ENCODE measurements at places on chromosomes 3 and 15.

- no peak for DNase-seq
Observed at GRCh38 chr3:71966185-71966584, 181.2 kb upstream of the PROK2 start.

GRCh38 chr3:70856414-70857162 is 544.1 kb upstream of the MDFIC2 start:
- DNase-seq, result no peak

- no peak for DNase-seq
Observed at GRCh38 chr15:35496585-35496984, 49.4 kb downstream of the DPH6 start.

GRCh38 chr15:96349857-96350720 is 19.6 kb downstream of the NR2F2 start:
- no peak for DNase-seq

DNA sequence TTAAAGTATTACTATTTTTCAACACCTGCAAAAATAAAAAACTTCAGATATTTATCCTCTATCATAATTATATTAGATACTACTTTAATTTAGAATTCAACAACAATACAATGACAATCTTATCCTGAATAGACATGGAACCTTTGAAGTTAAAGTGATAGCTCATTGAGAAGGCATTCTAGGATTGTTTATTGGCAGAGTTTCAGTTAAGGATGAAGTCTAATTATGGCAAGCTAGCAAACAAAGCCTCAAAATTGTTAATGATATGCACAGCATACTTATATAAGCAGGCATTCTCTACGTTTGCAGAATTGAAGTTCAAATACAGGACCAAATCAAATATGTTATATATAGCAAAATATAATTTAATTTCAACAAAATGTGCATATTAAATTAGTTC is 91.2 kb upstream of the ABI3BP start:
- DNase-seq, result no peak

- DNase-seq, result no peak
Observed at GRCh38 chr3:50971487-50971924, 296.8 kb downstream of the DOCK3 start.

DNA sequence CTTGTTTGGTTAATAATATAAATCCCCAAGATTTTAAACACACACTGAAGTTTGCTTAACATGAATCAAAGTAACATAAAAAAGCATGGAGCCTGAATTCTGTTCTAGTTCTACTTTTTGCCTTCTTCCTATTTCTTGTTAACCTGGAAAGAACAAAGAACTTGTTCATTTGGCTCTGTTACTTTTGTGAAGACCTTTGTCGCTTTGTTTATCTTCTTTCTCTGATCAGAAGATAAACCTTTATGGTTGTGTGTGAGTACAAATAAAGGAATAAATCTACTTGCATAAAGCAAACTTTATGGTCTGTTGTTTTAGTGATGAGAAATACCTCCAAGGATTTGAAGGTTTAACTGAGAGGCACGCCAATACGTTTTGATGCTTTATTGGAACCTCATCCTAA is 210.1 kb upstream of the SATB1 start:
- no peak for DNase-seq

GRCh38 chr3:107816107-107816506 is 274.7 kb downstream of the CD47 start:
- DNase-seq, result no peak

DNA sequence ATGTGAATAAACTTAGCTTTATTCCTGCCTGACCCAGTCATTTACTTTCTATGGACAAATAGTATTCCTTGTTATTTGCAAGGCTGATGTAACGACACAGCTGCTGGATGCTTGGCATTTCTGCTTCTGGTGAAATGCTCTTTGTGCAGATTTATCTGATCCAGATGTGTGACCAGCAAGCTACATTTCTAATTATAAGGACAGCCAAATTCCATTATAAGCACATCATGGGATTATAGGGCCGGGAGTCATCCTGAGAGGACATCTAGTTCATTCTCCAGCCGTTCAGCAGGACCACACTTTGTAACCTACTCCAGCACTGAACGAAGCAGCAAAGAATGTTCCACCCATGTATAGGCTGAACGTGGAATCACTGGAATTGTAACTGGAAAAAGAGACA is 42.9 kb downstream of the FNDC3B start:
- no peak for DNase-seq

- DNase-seq, result no peak
Observed at GRCh38 chr15:86855307-86856291, 775.9 kb downstream of the AGBL1 start.

- no peak for DNase-seq
Observed at GRCh38 chr3:86634361-86634760, 356.6 kb downstream of the VGLL3 start.

GRCh38 chr3:179263134-179263533 is 12.2 kb upstream of the KCNMB3 start:
- peak; percentile 56 for DNase-seq

DNA sequence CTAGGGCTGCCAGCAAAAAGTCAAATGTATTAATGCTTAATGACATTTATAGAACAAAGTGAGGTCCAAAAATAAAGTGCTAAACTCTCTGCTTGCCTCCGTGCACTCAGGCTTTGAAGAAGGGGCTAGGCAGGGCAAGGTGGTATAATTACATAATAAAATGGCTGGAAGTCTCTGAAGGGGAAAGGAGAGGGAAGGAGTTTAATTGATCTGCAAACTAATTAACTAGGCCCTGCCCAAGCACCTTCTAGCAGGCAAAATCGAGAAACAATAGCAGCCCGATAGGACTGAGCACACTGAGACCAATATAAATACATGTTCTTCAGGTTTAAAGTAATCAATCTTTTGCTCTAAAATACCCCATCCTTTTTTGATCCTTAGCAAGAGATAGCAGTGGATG is 13.0 kb downstream of the DIS3L start:
- DNase-seq, result no peak

GRCh38 chr3:4508048-4508981 is 15.2 kb downstream of the ITPR1 start:
- no peak for DNase-seq

- no peak for DNase-seq
Observed at GRCh38 chr15:87080547-87080946, 1000.9 kb downstream of the AGBL1 start.

GRCh38 chr3:100614941-100615340 is 5.5 kb downstream of the ADGRG7 start:
- DNase-seq, result no peak

DNA sequence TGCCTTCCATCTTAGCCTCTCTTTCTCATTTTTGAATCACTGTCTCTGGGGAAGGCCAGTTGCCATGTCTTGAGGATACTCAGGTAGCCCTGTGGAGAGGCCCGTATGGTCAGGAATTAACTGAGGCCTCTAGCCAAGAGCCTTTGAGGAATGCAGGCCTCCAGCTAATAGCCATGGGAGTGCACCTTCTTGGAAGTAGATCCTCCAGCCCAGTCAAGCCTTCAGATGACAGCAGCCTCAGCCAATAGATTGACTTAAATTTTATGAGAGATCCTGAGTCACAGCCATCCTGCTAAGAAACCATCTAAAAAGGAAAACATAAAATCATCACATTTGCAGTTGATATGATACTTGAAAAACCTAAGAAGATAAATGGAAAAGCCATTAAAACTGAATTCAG is 112.5 kb upstream of the BNIP2 start:
- DNase-seq, result no peak

GRCh38 chr15:61935493-61935892 is 124.8 kb downstream of the VPS13C start:
- DNase-seq, result no peak

DNA sequence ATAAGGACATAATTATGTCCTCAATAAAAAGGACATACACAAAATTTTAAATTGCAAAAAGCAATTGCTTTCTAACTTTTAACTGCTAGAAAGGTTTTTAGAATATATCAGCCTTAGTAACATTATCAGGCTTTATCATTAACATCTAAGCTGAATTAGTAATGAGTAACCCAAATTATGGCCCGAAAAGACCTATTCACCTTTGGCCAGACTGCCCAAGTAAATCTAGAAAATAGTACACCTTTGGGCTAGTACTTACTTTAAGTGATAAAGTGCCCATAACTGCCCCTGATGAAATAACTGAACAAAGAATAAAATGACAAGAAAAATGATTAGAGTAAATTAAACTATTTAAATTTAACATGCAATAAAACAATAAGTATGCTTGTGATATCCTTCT is 117.2 kb downstream of the TBL1XR1 start:
- DNase-seq, result no peak

DNA sequence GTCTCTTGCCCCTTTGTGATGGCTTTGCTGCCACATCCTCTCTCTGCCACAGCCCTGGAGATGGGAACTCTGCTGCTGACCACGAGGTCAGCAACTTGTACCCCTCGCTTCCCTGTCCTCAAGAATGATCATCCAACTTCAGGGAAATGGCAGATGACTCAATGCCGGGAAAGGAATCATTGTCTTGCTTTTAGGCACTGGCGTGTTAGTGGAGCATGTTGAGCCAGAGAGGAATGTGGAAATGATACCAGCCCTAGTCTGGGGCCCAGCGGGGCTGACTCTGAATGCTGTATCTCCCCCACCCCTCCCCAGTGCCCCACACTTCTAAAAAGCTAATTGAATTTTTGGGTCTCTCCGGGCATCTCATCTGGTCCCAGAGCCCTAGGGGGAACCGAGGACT is 184.9 kb upstream of the BHLHE40 start:
- no peak for DNase-seq

GRCh38 chr3:11495948-11496557 is 147.7 kb downstream of the VGLL4 start:
- DNase-seq, result no peak

GRCh38 chr3:192684151-192684550 is 43.2 kb downstream of the FGF12 start:
- DNase-seq, result no peak

- no peak for DNase-seq
Observed at GRCh38 chr15:62211348-62211747, 46.3 kb upstream of the C2CD4B start.

DNA sequence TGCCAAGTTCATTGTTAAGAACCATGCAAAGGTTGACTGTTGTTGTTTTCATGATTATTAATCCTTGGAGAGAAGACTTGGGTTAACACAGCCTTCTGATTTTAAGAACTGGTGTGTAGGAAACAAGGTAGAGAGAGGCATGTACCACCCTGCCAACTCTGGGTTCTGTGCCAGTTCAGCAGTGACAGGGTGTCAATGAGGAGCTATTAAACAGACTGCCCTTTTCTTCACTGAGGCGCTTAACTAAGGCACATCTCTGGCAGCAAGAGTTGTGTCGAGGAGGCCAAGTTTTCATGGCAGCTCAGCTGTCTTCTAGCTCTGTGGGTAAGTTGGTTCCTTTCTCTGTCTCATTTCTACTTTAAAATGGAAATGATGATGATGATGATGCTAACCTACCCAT is 117.6 kb downstream of the FEZF2 start:
- peak; percentile 48 for DNase-seq

DNA sequence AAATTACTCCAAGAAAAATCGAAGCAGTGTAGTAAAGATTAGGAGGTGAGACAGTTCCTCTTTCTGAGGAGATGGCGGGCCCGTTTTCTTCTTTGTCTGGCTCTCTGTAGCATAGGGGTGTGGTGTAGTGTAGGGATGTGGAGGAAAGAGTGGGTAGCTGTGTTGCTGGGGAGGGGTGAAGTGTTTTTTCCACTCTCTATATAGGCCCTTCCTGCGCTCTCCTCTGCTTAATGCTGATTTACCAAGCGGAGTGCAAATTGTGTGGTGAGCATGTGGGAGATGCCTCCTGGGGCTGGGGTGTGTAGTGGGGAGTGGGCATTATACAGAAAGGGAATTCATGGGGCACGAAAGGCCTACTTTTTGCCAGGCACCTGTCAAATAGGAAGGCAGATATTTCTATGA is 94.9 kb downstream of the ST6GAL1 start:
- no peak for DNase-seq

DNA sequence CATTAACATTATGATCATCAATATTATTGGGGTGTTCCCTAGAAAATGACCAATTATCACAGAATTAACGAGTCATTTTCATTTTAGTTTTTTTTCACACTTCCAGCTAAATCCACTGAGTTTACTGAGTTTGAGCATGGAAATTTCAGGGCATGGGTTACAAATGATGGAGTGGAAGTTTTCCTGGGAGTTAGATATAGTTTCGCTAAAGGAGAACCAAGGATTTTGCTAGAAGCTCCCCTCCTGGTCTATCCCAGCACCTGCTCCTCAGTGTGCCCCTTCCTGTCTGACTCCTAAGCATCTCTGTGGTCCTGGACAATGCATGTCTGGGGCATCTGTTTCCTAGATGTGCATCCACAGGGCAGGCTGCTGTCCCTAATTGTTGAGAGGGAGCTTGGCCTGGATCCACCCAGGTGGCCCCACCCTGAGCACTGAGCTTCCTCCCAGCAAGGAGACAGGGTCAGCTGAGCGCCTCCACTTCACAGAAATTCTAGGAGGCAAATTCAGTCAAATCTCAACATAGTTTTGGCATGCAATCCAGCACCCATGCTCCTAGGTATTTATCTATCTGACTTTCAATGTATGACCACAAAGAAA is 102.3 kb upstream of the GOLGA6L6 start:
- no peak for DNase-seq

DNA sequence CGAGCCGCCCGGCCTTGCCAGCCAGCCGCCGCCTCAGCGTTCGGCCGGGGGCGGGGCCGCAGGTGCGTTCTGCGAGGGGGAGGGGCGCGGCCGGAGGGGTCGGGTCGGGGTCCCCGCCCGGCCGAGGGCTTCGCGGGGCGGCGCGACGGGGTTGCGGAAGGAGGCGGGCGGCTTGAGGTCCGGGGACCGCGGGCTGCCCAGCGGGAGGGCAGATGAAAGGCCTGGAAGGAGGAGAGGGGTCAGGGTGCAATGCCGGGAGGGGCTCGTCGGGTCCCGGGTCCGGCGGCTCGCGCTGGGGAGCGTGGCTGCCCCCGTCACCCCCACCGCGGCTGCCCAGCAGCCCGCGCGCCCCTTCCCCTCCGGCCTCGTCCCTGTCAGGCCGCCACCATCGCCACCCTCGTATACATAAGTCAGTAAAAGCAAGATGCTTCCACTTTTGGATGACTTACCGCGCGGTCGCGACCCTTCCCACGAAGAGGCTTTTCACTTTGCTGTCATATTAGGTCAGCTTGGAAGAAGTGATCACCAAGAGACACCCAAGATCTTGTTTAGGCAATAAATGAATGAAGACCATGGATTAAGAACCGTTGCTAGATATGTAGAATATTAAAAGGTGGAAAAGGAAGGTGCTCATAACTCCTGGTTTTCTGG is 620 bp upstream of the ANP32A start:
- DNase-seq, result no peak

- DNase-seq, result peak; percentile 76
Observed at GRCh38 chr3:184145111-184145524, 10.0 kb downstream of the EIF2B5 start.

Measured in right cardiac atrium (tissue), 5 donors.